Stimulated activated CD8-positive, alpha-beta memory T cell treated with anti-CD3 and anti-CD28 coated beads, Interleukin-4, amount 100 ng/mL, for 4 hours (primary cell): ENCODE measurements at places on chromosomes 3 and 15.

DNA sequence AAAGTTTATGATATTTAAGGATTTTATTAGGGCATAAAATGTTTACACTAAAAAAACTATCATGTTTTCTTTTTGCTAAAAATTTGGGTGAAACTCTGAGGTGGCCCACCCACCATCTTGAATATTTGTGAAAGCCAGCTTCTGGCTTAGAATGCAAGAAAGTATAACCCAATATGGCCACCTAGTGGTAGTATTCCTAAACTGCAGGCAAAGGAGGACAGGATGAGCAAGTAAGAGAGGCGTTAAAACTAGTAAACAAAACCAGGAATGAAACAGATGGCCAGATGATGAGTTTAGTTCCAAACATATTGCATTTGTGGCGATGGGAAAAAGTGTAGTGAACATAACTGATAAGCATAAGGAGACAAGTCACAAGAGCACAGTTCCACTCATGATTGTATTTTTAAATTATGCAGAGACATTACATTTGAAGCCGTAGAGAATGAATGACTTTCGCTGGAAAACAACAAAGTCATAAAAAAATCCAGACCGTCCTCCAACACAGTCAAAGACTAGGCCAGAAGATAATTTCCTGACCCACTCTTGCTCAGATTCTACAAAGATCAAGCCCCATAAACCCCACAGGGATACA is 103.3 kb upstream of the PRTG start:
- peak; percentile 2 for DNase-seq

DNA sequence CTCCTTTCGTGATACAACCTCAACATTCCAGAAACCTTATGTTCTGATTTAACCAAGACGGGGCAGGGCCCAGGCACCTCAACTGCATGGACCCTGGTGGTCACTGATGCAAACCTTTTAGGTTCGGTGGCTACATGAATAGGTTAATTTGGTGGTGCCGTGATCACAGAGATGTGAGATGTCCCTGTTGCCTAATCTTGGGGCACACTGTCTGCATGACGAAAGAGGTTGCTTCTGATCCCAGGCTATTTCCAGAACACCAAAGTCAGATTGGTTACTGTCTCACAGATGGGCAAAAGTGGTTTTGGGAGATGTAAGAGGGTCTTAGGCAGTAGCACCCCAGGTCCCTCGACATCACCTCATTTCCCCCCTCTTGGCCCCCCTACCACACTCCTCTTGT is 4.0 kb upstream of the CCR1 start:
- DNase-seq: no peak

- DNase-seq: no peak
These were observed 223.2 kb upstream of the THBS1 start for GRCh38 chr15:39357480-39358268.

- no peak for DNase-seq
These were observed 1.1 kb downstream of the IL16 start for GRCh38 chr15:81197688-81198281.

GRCh38 chr3:183298701-183299153 is 45.7 kb downstream of the B3GNT5 start:
- no peak for DNase-seq

DNA sequence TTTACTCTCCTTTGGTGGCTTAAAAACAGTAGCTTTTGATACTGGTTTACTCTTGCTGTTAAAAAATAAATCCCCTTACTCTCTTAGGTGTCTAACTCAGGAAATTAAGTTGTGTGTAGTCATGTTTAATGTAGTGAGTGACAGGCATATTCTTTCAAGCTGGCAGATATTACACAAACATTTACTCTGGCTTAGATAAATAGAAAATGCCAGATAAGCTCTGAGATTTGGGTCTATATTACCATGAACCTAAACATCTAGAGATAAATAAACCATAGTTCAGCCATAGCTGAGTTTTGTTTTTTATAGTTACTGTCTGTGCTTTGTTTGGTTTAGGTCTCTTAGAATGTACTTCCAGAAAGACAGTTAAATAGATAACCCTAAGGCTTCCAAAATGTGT is 2.4 kb downstream of the SEMA6D start:
- no peak for DNase-seq

- DNase-seq: no peak
These were observed 30.3 kb upstream of the MFSD1 start for GRCh38 chr3:158771577-158771976.

- DNase-seq: no peak
These were observed 154.7 kb downstream of the ATP10A start for GRCh38 chr15:25708391-25708790.

- no peak for DNase-seq
These were observed 44.0 kb downstream of the CCDC54 start for GRCh38 chr3:107421170-107421792.

GRCh38 chr3:12870942-12871341 is 29.6 kb upstream of the RPL32 start:
- no peak for DNase-seq

DNA sequence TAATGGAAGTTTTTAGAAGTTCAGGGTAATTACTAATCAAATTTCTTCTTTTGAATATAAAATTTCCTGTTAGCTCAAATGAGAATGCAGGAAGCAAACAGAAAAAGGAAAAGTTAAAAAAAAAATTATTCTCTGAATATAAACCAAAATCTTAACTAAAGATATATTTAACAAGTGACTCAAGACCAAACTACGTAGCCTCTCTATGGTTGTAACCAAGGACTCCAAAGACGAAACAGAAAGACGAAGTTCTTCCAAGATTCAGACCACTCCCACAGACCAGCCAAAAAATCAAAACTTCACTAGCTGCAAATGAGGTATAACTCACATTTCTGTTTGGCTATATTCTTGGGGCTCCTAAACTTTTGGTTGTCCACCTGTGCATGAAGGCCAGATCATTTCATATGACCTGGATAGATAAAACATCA is 846.5 kb upstream of the ALCAM start:
- DNase-seq: no peak

DNA sequence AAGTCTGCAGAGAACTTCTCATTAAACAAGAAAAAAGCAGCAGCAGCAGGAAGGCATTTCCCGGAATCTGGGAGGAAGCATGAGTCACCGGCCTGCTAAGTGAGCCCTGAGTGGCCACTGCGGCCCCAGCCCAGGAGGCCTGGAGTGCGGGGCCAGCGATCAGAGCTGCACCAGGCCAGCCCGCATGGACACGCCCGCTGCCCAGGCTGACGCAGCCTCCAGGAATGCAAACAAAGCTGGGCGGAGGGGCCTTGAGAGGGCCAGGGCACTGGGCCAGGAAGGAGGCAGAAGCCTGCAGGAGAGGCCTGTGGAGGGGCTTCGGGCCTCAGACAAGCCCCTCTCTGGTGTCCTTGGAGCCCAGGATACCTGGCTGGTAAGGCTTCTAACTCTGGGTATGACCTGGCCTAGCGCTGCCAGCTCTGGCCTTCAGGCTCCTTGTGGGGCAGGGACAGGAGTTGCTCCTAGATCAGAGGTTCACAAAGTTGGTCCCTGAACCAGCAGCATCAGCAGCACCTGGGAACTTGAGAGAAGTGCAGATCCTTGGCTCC is 101.2 kb downstream of the SMAD6 start:
- DNase-seq: no peak

- no peak for DNase-seq
These were observed 24.5 kb downstream of the DRD3 start for GRCh38 chr3:114154321-114154821.

GRCh38 chr3:113769551-113769950 is 22.7 kb downstream of the ATP6V1A start:
- no peak for DNase-seq

DNA sequence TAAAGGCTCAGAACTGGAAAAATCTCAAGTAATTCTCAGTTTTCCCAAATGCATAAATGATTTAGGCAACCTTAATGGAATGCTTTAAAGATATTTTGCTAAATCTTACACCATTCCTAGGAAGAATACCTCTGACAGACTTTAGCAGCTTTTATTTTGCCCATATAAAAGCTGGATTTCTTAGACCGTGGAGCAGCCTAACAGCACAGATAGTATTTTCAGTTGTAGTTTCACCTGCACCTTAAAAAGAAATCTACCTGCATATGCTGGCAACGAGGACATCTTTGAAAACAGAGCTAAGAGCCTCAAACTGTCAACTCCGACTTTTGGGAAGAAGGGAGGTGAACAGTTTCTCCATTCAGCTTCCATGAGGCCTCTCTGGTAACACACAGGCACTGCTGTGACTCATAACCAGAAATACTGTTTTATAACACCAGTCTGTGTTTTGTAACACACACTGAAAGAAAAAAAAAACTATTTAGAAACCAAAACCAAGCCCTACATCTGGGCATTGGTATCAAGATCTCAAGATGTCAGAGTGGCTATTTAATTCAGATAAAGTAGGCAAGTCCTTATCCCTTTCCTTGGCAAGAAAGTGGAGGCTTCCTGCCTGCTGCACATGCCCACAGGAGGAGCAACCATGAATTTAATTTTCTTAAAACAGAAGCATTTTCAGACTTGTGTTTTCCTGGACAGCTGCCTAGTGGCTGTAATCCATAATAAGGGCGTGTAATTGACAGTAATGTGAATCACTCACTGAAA is 181.5 kb upstream of the ICE2 start:
- DNase-seq: no peak

- no peak for DNase-seq
These were observed 82.5 kb downstream of the STT3B start for GRCh38 chr3:31615071-31615875.

DNA sequence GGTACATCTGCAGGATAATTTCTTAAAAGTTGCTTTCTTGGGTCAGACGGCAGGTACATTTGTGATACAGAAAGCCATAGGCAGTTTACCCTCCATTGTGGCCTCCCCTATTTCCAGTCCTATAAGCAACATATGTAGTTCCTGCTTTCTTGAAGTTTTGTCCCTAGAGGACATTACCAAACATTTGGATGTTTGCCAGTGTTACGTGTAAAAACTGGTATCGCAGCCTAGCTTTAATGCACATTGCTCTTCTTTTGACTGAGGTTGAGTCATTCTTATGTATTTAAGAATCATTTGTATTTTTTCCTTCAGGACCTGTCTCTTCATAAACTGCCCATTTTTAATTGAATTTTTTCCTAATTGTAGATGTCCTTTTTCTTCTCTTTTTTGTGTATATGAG is 114.3 kb downstream of the DIPK2A start:
- DNase-seq: no peak

GRCh38 chr15:100113351-100114080 is 228.3 kb downstream of the ADAMTS17 start:
- no peak for DNase-seq

- DNase-seq: no peak
These were observed 50.4 kb upstream of the SYN2 start for GRCh38 chr3:11953778-11954177.

GRCh38 chr3:165211721-165212120 is 15.5 kb upstream of the SLITRK3 start:
- no peak for DNase-seq

- no peak for DNase-seq
These were observed 14.1 kb downstream of the LACTB start for GRCh38 chr15:63135804-63136203.

- no peak for DNase-seq
These were observed 44.1 kb upstream of the LCTL start for GRCh38 chr15:66609876-66610275.

DNA sequence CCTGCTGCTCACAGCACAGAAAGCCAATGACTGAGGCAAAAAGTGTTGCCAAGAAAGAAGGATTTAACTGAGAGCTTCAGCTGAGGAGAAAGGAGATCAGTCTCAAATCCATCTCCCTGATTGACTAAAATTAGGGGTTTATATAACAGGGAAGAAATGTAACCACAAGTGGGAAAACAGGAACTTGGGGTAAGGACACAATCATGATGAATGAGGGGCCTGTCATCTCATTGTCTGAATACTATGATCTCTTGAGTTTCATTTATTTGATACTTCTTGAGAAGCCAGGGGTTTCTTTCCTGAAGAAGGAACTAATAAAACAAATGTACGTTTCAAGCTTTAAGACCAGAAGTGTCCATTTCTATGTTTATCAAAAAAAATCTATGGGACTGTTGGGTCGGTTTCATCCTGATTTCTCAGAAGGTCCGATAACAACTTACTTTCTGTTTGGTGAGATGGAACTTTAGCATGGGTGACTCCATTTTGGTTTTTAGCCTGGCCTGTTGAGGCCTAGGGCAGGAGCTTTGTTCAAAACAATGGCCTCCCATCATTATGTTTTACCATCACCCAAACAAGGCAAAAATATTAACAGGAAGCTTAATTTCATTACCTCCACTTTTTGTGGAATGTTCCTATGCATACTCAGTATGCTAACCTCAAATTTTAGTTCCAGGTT is 76.6 kb upstream of the PIAS1 start:
- DNase-seq: no peak

DNA sequence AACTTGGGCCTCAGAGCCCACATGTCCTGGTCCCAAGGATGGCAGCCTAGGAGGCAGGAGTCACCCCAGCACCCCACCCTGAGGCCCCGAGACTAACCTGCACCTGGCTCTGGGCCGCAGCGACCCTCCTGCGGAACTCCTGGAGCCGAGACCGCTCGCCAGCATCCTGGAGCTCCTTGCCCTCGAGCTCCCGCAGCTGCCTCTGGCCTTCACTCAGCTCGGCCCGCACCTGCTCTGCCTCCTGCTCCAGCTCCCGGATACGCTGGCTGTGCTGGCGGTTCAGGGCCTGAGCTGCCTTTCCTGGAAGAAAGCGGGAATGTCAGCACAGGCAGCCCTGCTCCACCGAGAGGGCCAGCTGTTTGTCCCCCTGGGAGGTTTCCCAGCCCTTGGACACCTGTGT is 13.2 kb downstream of the KIF7 start:
- no peak for DNase-seq
